AG04450 (cell line): ENCODE measurements at places on chromosomes 16 and 17. TPM values are rescaled to one million over a fixed set of nuclear protein-coding genes. Genes with fewer than 3 reads are reported as not detected.

DNA sequence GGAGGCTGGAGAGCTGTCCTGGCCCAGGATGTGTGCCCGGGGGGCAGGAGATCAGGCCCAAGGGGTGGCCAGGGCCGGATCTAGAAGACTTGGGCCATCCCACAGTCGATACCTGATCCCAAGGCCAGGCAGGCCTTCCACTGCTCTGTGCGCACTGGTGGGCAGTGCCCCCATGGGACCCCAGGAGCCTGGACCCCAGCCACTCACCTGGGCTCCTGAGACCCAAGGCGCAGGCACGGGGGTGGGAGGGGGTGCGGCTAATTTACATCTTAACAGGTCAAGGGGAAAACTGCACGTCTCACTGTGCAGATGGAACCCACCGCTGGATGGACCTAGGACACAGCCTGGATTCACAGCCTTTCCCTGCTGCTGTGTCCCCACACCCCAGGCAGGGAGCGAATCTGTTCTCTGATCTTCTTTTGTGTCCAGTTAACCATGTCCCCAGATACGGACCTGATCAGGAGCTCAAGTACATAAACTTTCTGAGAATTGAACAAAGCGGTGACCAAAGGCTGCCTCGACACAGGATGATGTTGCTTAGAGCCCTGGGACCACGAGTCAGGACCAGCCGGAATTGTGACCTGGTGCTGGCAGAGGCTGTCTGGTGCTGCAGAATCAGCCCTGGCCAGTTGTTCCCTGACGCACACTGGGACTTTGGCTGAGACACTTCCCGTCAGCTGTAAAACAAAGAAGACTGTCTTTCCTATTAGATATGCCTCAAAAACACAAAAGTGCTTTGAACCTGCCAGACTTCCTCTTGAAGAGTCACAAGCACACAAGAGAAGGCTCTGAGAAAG, 60.6 kb downstream of the TNFRSF13B start:
- DNase-seq, result no peak

DNA sequence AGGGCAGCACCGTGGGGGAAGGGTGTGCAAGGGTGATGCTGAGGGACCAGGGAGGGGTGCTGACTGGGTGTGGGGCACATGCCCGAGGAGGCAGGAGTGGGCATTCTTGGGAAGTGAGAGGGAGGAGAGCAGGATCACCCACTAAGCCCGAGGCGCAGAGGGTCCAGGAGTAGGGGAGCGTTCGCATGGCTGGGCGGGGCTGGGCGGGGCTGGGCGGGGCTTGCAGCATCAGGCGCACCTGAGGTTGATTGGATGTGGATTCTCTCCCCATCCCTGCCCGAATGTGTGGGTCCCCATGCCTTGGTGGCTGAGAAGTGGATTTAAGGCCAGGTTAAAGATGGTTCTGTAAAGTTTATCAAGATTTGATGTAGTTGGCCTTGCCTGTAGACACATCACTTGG, 14.2 kb downstream of the BANP start:
- no peak for DNase-seq

DNA sequence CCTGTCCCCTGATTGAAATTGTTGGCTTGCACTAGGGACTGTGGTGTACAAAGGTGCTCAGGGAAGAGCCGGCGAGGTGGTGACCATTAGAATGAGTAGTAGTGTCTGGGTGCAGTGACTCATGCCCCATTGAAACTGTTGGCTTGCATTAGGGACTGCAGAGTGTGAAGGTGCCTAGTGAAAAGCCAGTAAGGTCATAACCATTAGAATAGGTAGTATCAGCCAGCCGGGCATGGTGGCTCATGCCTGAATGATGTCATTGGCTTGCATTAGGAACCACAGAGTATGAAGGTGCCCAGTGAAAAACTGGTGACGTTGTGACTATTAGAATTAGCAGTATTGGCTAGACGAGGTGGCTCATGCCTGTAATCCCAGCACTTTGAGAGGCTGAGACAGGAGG, 78.9 kb downstream of the ABCC6 start:
- no peak for DNase-seq

GRCh38 chr16:81830845-81831540, 51.9 kb downstream of the PLCG2 start:
- no peak for DNase-seq

DNA sequence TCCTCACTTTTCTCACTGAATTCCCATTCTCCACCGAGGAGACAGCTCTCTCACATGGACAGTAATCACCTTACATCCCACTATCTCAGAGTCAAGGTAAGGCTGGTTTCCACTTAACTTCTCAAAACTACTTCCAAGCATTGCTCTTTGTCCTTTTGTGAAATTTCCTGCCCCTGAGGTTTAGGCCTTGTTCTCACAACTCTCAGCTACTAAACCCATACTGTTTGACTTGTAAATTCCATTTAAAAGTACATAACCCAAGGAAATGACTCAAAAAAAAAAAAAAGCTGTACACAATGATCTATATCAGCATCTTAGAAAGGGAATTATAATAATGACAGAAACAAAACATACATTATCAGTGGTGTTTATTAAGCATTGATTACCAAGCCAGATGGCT, 8.8 kb downstream of the CDC27 start:
- no peak for DNase-seq

GRCh38 chr16:22641131-22641628, 130.5 kb downstream of the NPIPB5 start:
- DNase-seq, result no peak

DNA sequence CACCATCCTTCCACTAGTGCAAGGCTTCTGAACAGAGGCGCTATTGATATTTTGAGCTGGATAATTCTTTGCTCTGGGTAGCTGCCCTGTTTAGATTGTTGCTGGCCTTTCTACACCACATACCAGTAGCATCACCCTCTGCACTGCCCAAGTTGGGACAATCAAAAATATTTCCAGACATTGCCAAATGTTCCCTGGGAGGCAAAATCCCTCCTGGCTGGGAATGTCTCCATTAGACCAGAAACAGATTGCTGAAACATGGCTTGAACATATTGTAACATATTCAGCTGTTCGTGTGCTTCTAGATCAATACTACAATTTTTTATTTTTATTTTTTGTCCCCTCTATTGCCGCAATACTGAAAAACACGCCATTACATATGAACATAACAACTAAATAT, 174.6 kb downstream of the ABCA8 start:
- DNase-seq, result no peak

- no peak for DNase-seq
These were observed 45.4 kb upstream of the ACSF3 start for GRCh38 chr16:89048090-89048725.

- DNase-seq, result no peak
These were observed 29.6 kb downstream of the OGFOD1 start for GRCh38 chr16:56480776-56481467.

DNA sequence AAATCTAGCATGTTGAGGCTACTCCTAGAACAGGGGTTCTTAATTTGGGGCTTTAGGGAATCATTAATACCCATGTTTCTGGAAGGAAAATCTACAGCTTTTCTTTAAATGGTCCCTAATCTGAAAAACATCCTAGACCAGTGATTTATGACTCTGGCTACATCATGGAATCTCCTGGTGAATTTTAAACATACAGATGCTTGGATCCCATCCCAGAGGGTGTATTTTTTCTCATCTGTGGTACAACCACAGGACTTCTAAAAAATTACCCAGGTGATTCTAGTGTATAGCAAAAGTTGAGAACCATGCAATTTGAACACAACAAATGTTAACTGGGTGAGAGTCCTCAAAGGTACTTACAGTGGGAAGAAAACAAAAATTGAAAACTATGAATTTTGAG, 41.5 kb downstream of the KANSL1 start:
- DNase-seq, result no peak

- DNase-seq, result peak; percentile 70
These were observed 89.5 kb downstream of the CLEC16A start for GRCh38 chr16:11033629-11034420.

GRCh38 chr17:44283344-44284023, 15.5 kb upstream of the SLC4A1 start:
- no peak for DNase-seq

DNA sequence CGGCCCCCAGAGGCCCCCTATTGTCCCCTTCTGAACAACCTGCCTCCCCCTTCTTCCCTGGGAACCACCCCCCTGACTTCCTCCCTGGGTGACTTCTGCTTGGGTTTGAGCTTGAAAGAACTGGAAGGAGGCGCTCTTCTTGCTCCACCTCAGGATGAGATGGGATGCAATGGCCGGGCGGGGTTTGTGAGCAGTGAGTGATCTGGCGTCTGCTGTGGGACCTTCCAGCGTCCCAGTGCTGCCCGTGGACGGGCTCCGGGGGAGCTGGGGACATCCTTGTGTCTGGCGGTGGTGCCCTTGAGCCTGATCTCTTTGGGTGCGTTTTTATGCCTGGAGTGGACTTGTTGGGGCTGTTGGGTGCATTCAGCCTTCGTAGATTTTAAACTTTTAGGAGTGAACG, 11.6 kb downstream of the MGRN1 start:
- no peak for DNase-seq

Gene SLC13A2
- not detected in 2 replicates for polyA plus RNA-seq

Gene CSH2
- polyA plus RNA-seq, result not detected in 2 replicates

Gene JPH3
- polyA plus RNA-seq, result 0.02 TPM in 1 of 2 replicates, not detected in the other

Gene SCGB1C2
- polyA plus RNA-seq, result not detected in 2 replicates

Gene MTHFSD
- polyA plus RNA-seq, result 15.6 and 16.7 TPM in 2 replicates

Gene NOB1
- polyA plus RNA-seq, result 58.7 TPM in 2 replicates

Gene GAST
- not detected in 2 replicates for polyA plus RNA-seq
